Hepatic stellate cell (primary cell): ENCODE measurements at places on chromosomes 11 and 22.
A peak's percentile ranks its signal among the peaks of the same experiment; 100 is the strongest.

- DNase-seq = no peak
These were observed 3.3 kb downstream of the REXO2 start for GRCh38 chr11:114442536-114442935.

GRCh38 chr11:13119361-13119760 lies 110.2 kb downstream of the RASSF10 start:
- DNase-seq = no peak

GRCh38 chr22:29433856-29434255 lies 4.5 kb upstream of the RFPL1 start:
- no peak for DNase-seq

GRCh38 chr11:83278351-83278750 lies 7.8 kb downstream of the CCDC90B start:
- peak; percentile 6 for DNase-seq

DNA sequence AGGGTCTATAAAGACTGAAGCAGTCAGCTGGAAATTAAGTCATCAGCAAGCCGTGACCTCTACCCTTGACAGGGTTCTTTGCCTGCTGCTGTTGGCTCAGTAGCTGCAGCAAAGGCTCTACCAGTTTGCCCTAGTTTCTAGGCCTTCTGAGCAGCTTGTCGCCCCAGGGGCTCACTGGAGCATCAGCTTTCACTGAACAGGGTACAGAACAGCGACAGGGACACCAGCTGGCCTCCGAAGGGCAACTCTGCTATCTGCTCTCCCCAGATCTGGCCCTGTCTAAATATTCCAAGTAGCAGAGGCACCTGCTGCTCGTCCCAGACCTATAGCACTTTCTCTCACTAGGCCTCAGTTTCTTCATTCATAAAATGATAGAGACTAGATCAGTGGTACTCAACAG lies 42.4 kb downstream of the SMCO4 start:
- no peak for DNase-seq

DNA sequence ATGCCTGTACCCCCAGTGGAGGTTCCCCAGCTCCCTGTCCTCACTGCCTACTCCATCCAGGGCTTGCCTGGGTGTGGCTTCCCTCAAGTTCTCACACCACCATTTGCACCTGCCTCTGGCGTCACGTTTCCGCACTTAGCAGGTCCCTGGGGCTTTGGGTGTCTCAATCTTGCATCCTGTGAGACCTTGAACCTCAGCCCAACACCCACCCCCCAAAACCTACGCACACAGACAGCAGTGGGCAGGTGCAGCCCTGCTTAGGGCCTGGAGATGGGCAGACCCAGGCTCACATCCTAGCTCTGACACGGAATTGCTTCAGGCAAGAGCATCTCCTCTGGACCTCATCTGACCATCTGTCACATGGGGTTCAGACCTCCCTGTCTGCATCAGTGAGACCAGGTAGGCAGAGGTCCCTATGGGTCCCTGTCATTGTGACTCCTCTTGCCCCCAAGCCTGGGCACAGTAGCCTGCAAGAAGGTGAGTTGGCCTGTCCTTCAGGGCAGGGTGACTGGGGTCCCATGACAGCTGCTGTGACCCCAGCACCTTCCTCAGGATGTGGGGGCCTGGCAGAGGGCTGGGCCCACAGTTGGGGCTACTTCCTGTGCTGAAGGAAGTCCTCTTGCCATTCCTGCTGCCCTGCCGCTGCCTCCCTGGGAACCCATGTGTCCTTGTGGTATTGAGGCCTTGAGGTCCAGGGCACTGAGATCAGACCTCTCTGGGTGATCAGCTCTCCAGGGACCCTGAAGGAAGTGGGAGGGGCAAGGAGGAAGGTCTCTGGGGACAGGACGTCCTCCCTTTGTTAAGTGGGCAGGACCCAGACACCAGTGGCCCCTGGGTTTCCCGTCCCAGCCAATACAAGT lies 2.0 kb downstream of the SIPA1 start:
- no peak for DNase-seq

- no peak for DNase-seq
These were observed 122.2 kb downstream of the C11orf58 start for GRCh38 chr11:16860617-16861016.

- peak; percentile 59 for DNase-seq
These were observed 884 bp downstream of the CENATAC start for GRCh38 chr11:118998822-118999221.

DNA sequence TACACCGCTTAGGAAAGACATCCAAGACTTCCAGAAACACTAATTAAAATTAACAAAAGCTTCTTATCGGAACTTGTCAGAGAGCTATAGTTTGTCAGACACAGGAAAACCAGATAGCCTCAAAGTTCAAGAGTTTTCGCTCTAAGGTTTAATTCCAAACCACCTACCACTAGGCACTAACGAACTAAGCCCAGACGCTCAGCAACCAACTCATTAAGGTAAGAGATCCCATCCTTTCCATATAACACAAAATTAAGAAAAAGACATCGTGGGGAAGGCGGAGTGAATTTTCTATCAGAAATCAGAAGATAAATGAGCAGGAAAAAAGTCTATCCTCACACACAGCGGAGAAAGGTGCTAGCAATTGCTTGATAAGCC lies 382 bp downstream of the IMMP1L start:
- peak; percentile 11 for DNase-seq

- no peak for DNase-seq
These were observed 760 bp upstream of the MAPK8IP1 start for GRCh38 chr11:45884596-45885185.

DNA sequence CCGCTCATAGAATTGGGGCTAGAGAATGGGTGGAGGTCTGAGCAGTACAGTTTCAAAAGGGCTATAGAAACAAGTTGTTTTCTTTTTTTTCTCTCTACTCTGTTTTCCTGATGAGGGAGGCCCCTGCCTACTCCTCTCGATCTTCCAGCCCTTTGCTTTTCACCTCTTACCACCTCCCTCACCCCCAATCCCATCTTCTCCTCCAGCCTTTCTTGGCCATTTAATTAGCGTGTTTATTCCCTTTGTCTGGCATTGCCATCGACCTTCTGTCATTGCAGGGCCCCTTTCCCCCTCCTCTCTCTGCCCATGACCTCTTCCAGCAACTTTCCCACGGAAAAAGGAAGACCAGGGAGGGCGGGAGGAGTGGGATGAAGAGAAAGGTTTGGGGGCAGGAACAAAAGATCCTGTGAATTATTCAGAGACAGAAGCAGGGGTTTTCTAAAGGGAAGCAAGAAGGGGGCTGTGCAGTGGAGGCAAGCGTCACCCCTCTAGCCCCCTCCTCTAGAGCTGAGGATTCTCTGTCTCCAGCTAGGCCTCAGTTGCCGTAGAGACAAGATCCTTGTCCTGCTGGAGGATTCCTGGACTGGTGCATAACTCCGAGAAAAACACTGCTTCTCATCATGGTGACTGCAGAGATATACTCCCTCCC lies 12.9 kb downstream of the DTX4 start:
- no peak for DNase-seq

DNA sequence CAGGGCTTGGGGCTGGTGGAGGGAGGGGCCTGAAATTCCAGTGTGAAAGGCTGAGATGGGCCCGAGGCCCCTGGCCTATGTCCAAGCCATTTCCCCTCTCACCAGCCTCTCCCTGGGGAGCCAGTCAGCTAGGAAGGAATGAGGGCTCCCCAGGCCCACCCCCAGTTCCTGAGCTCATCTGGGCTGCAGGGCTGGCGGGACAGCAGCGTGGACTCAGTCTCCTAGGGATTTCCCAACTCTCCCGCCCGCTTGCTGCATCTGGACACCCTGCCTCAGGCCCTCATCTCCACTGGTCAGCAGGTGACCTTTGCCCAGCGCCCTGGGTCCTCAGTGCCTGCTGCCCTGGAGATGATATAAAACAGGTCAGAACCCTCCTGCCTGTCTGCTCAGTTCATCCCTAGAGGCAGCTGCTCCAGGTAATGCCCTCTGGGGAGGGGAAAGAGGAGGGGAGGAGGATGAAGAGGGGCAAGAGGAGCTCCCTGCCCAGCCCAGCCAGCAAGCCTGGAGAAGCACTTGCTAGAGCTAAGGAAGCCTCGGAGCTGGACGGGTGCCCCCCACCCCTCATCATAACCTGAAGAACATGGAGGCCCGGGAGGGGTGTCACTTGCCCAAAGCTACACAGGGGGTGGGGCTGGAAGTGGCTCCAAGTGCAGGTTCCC lies at the start of gene APOC3:
Gene APOC3 (plus strand): TSS at position 383 of the 659 bp plus-strand sequence. CDS start 676 bp downstream, outside the sequence.
- DNase-seq = no peak

- DNase-seq = no peak
These were observed 7.5 kb downstream of the SGSM3 start for GRCh38 chr22:40377931-40378330.

GRCh38 chr11:110336054-110336453 lies 39.6 kb upstream of the RDX start:
- no peak for DNase-seq

DNA sequence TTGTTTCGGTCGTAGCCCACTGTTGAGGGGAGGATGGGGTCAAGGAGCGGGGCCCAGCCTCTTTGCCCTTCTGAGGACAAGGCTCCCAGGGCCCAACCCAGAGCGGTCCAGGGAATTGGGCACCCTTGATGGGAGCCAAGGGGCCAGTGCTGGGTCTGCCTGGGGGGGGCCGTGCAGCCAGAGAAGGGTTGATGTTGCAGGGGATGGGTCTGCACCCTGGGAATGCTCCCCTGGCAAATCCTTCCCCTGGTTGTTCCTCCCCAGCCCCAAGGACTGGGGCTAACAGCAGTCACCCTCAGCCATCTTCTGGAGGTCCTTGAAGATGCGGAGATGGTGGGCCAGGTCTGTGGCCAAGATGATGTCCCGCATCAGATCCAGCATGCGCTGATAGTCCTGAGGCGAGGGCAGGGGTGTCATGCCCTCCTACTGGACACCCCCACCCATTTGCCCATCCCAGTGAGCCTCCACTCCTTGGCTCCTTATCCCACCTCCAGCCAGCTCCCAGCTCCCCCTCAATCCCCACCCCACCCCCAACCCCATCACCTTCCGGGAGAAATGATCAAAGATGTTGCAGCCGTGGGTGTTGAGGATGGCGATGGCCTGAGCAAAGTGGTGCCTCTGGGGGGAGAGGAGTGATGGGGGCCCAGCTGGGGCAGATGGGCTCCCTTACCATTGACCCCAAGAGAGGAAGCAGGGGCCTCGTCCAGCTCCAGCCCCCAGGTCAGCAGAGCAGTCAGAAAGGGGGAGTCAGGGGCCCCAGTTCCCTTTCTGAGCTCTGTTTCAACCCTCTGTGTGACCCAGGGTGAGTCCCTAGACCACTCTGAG lies 95.0 kb downstream of the PDE2A start:
- no peak for DNase-seq

GRCh38 chr11:3163241-3163981 lies 1.7 kb downstream of the OSBPL5 start:
- DNase-seq = no peak

DNA sequence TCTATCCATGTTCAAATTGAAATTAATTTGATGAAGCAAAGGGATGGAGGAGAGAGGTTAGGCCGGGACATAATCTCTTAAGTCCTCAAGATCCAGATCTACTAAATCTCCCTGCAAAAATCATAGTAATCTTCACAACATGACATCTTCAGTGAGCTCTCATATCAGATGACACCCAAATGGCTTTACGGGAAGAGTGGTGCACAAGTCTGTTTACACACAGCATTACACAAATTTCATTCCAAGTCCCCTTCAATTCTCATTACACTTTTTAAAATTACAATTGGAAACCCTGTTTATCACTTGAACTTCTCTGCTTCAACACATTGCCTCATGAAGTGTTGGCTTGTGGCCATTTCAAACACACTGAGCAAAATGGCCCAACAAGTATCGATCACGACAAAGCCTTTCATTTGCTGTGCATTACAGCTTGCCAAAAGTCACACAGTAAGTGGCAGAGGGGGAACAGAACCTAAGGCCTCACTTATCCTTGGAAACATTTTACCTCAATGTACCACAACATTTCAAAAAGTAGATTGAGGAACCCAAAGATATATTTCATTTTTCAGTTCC lies 17.9 kb upstream of the TPH1 start:
- no peak for DNase-seq

DNA sequence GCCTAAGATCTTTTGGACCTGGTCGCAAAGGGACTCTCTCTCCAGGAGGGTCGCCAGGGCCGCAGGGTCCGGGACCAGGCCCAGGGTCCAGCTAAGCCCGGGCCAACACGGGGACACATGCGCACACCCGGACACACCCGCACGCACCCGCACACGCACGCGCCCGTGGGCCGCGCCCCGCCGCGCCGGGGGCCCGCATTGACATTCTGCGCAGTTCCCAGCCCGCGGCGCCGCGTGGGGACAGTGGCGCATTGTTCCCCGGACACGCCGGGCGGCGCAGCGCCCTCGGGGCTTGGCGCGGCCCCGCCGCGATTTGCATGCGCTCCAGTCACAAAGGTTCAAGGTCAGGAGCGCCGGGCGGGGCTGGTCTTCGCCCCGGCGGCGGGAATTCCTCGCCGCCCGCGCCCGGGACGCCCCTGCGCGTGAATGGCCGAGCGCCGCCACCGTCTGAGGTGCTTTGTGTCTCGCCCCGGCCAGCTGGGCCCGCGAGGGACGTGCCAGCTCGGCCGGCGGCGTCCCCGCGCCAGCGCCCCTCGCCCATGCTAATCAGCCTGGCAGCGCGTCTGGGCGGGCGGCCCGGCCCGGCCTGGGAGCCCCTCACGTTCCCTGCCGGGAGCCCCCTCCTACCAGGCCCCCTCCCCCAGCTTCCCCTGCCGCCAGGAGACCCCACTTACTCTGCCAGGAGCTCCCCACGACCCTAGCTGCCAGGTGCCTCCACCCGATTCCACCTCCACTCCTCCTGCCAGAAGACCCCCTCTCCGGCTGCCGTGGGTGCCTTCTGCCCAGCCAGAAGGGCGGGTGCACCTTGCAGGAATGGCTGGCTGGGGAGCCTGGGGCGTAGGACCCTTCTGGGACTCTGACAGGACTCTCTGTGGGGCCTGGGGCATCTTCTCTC lies 50.5 kb upstream of the WNT7B start:
- DNase-seq = no peak

GRCh38 chr22:29689880-29690213 lies 30.0 kb upstream of the CABP7 start:
- DNase-seq = peak; percentile 72

DNA sequence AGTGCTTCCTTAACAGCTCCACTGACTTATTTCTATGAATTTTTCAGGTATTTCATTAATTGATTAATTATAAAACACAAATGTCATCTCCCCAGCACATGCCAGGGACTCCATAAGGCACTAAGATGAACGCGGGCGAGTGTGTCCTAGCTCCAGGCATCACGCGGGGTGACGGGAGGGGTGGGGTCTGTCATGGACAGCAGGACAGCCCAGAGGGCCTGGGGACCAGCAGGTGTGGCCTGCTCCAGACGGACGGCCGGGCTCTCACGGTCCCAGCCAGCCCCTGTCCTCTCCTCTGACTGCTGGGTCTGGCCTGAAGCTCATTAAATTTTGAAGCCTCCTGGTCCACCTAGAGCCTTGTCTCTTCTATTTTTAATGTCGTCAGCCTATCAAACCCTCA lies 531.1 kb downstream of the BRD1 start:
- no peak for DNase-seq

GRCh38 chr11:67584205-67584880 lies 731 bp downstream of the GSTP1 start:
- peak; percentile 74 for DNase-seq
